ENCODE measurements at places on chromosomes 2 and 18.

GRCh38 chr2:199336546-199336945 is 121.2 kb downstream of the SATB2 start:
- DNase-seq = no peak

DNA sequence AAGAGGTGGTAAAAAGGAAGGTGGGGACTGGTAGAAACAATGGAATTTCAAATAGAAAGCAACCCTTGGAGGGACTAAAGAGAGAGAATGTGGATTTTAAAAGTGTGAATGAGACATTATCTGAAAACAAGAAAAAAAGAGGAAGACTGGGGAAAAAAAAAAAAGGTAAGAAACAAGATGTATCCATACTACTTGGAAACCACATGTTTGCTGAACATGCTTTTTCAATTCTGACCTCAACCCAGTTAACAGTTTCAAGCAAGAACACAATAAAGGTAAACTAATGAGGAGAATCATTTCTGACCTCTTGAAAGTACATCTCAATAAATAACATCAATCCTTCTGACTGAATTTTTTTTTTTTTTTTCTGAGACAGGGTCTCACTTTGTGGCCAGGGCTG is 2.6 kb downstream of the FARSB start:
- DNase-seq = no peak

DNA sequence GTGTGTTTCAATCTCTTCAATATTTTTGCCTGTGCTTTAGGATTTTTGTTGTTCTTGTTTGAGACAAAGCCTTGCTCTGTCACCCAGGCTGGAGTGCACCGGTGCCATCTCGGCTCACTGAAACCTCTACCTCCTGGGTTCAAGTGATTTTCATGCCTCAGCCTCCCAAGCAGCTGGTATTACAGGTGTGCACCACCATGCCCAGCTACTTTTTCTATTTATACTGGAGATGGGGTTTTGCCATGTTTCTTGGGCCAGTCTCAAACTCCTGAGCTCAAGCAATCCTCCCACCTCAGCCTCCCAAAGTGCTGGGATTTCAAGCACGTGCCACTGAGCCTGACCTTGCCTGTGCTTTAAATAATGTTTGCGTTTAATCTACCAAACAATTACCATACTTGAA is 43.1 kb upstream of the DOK6 start:
- DNase-seq = no peak

- no peak for DNase-seq
These were observed 249.7 kb downstream of the IKZF2 start for GRCh38 chr2:212901604-212902275.

DNA sequence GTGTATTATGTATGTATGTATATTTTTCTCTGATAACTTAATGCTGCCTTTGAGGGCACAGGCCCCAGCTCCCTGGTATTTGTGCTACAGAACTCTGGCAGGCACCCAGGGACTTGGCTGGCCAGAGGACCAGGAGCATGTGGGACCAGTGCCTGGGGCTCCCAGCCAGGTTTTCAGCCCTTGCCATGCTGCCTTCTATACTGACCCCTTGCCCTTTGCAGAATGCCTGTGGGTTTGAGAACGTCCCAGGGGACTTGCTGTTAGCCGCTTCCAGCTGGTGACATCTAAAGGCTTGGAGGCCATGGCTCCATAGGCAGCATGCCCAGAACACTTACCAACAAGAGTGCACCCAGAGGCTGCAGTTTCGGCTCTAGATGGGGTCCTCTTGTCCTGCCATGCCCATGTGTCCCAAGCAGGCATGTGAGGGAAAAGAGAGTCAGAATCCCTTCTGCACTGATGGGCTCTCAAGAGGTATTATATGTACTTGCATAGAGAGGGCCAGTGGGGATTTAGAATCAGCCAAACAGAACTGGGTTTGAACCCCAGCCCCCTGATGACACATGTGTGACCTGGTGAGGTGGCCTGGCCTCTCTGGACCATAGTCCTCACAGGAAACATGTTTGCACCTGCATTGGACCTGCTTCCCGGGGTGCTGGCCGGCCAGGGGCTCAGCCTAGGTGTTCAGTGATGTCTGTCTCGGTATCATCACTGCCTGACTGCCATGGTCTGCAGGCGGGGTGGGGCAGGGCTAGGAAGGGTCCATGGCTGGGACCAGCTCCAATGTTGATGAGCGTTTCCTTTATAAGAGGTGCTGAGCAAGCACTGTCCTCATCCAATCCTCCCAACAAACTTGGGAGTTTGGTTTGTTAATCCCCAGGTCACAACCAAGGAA is 119.2 kb upstream of the FHL2 start:
- DNase-seq = peak; percentile 66
